ENCODE measurements at places on chromosomes 1 and 21.
A peak's percentile ranks its signal among the peaks of the same experiment; 100 is the strongest.

GRCh38 chr21:46622226-46622625 is 13.2 kb upstream of the PRMT2 start:
- peak; percentile 80 for DNase-seq

GRCh38 chr21:30146558-30147282 is 19.9 kb downstream of the CLDN17 start:
- no peak for DNase-seq

- no peak for DNase-seq
These were observed 5.9 kb downstream of the LMO4 start for GRCh38 chr1:87334351-87335174.

GRCh38 chr1:72186733-72187307 is 95.5 kb downstream of the NEGR1 start:
- DNase-seq, result no peak

DNA sequence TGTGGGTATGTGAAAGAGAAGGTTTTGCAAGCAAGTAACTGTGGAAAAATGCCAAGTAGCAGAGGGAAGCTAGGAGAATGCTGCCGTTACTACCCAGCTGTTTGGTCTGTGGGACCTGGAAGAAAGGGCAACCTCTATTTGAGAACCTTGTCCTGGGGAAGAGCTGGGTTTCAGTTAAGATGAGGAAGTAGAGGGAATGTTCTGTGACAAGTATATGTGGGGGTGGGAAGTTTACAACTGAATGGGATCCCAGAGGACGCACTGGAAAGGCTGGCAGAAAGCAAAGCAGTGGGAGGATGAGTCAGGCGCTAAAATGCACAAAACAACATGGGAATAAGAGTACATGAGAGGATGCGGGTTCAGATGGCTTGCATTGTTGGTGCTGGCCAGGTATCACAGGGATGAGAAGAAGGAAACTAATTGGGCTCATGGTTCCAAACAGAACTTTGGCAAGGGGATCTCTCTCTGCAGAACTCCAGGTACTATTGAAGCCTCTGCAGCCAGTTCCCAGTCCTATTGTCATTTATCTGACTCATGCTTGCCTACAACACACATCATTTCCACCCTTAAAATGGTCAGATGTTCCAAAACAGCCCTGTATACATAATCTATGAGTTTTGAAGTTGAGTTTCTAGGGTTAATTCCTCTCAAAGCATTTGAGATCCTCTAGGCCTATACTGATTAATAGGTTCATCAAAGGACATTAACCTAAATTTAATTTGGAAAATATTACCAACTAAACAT is 88.5 kb upstream of the VAV3 start:
- DNase-seq, result no peak

Data from Right ventricle myocardium inferior (tissue), 1 donor.